ENCODE measurements at places on chromosomes 5 and 9.

DNA sequence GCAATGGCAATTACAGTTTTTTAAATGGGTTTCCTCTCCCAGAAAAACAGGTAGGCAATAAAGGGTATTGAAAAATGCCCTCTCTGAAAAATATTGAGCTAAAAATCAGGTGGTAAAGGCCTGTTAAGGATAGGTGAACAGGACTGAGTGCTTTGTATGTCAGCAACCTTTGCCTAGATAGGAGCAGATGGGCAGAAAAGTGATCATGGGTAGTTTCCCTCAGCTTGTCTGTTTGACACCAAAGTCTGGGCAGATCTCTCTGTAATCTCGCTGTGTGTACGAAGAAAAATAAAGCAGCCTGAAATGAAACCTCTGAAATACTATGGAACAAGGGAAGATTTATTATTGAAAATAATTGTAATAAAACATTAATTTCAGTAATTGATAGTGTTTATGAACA, 15.8 kb downstream of the RNF180 start:
- DNase-seq: no peak

DNA sequence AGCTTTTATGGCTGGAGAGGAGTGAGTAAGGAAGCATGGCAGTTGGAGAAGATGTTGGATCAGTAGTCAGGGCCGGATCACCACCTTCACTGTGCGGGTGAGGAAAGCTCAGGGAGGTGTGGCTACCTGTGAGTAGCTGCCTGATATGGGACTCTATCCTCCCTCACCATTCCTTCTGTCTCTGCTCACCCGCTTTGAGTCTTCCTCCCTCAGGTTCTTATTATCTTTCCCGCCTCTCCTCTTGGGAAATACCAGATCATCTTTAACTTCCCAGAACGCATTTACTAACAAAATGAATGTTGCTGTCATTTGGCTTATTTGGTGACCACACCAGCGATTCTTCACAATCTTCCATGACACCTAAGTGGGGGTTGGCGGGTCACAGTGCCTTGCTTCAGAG, 140.7 kb upstream of the GPR151 start:
- DNase-seq: no peak

- DNase-seq: no peak
These were observed 84.4 kb downstream of the TRIO start for GRCh38 chr5:14227513-14227912.

DNA sequence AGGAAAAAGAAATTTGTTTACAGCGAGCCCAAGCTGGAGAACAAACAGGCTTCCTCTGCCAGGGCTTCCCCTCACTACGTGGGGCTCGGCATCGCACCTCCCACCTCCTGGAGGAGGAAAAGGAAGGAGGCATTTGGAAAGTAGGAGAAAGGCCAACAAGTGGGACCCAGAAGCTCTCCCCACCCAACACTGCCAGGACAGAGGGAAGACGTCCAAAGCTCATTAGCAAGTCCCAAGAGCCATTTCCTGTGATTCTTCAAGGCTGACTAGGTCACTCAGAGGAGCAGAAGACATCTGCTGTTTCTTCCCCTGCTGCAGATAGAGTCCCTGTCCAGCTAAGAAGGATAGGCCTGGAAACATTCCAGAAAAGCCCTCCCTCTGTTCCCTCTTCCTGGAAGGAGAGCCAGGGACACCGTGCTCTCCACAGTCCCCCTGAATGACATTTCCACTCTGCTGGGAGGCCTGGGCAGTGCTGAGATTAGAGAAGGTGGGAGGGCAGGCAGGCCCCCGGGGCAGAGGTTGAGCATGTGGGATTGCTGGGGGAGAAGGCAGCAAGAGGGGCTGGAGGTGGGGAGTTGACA, 57.0 kb upstream of the NEURL1B start:
- DNase-seq: no peak

DNA sequence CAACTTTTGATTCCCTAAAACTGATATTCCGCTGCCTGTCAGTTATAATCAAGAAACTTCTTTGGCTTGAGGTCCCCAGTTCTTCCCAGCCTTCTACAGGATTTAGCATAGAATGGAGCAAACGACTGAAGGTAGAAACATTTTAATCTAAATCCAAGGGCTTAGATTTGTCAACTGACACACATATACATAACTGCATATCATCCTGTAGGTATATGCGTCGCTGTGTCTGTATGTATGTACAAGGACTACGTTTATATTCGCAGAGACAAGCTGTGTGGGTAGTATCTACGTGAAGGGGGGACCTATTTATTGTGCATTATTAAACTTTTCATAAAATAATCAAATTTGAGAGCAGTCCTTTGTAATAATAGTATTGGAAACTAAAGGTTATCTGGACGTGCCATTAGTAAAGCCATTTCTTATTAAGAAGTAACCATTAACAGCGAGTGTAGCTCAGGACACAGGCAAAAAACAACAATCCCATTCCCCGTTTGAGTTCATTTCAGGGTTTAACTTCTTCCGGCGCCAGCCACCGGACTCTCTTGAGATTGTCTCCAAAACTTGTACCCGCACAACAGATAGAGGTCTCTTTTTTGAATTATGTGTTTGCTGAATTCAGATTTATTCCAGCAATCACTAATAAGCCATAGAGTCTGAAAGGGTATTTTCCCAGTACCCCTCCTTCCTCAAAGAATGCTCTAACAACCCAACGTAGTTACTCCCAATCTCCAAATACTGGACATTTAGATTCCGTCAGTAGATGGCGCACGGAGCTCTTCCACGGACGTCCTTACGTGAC, 2.1 kb upstream of the MLLT3 start:
- peak; percentile 41 for DNase-seq
